NCI-H187 treated with DMSO at 0.1 percent for 48 hours (cell line): ENCODE measurements at places on chromosomes 1 and 21.

GRCh38 chr1:37294529-37294928 lies 179.9 kb upstream of the ZC3H12A start:
- DNase-seq: no peak

GRCh38 chr1:228500143-228500734 lies 13.1 kb downstream of the RNF187 start:
- DNase-seq: no peak

DNA sequence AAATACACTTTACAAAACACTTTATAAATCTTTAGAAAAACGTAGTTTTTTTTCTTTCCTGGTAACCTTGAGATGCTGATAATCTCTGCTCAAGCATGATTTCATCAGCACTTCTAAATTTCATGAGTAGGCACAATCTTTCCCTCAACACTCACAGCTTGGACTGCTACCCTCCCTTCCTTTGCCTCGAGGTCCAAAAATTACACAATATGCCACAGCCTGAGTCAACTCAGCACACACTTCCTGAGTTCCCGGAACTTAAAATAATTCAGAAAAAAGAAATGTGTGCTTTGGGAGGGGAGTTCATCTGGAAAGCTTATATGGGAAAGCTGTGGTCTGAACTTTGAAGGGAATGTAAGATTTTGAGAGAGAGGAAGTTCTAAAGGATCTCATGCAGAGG lies 5.9 kb downstream of the CLCA2 start:
- DNase-seq: no peak

GRCh38 chr1:56788102-56788501 lies 31.1 kb downstream of the FYB2 start:
- no peak for DNase-seq

GRCh38 chr1:164801246-164801731 lies 242.3 kb downstream of the PBX1 start:
- DNase-seq: no peak

- no peak for DNase-seq
Measured at GRCh38 chr1:150156868-150157603, 7.3 kb downstream of the PLEKHO1 start.

- no peak for DNase-seq
Measured at GRCh38 chr21:19510057-19510456, 1106.5 kb upstream of the TMPRSS15 start.

GRCh38 chr1:107250169-107250568 lies 109.3 kb downstream of the NTNG1 start:
- DNase-seq: no peak

GRCh38 chr21:32248571-32249461 lies 30.0 kb downstream of the MIS18A start:
- DNase-seq: no peak

DNA sequence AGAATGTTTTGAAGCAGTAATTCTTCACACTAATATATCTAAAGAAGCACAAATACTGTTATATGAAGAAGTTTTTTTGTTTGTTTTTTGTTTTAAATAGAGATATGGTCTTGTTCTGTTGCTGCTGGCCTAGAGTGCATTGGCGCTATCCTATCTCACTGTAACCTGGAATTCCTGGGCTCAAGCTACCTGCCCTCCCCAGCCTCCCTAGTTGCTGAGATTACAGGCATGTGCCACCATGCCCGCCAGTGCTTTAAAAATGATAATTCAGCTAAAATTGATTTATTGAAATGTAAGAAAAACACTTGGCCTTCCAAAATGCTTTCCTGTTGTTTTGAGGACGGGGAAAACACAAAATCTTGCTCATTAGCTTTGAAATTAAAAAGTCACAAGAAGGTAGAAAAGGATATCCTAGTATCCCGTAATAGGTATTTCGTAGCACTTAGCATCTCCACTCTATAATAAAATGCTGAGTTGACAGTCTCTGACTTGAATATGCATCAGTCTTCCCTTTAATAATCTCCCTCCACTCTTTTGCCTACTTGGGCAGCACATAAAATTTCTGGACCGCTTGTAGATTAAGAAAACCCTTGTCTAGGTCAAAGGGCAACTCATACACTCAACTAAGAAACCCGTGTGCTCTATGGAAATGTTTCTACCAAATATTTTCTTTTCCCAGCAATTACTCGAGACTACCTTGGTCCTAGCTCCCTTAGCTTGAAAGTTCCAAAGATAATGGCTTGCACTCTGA lies 1.3 kb downstream of the SCYL3 start:
- DNase-seq: no peak

DNA sequence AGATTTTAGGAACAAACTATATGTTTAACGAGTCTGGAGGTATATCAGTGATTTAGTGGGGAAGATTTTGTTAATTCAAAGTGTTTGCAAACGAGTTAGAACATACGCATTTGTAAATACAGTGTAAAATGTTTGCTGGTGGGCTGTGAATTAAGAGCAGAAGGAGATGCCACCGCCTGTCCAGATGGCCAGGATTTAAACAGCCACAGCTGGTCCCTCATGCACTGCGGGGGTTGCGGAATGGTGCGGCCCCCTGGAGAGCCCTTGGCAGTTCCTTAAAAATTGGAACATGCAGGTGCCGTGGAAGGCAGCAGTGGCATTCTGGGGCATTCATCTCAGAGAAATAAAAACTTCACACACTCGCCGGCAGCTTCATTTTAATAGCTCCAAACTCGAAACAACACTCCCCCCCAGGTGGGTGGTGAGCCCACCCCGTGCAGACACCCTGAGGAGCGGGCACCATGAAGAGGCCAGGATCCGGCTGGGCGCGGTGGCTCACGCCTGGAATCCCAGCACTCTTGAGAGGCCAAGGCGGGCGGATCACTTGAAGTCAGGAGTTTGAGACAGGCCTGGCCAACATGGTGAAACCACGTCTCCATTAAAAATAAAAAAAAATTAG lies 3.5 kb upstream of the C1orf159 start:
- no peak for DNase-seq

GRCh38 chr1:38190983-38191382 lies 144.4 kb upstream of the POU3F1 start:
- DNase-seq: no peak

GRCh38 chr1:230226007-230226800 lies 159.2 kb downstream of the GALNT2 start:
- no peak for DNase-seq

DNA sequence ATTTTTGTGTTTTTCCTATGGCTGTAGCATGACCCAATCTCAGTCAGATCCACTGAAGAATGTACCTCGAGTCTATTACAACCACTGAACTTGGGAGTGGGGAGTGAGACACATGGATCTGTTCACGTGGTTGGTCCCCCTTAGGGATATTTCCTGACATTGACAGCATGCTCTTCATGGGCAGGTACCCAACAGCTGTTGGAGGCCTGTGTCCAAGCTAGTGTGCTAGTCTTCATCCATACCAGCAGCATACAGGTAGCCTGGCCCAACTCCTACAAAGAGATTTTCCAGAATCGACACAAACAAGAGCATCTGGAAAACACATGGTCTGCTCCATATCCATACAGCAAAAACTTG lies 34.2 kb upstream of the HSD3B1 start:
- no peak for DNase-seq

GRCh38 chr1:8040586-8040985 lies 14.5 kb upstream of the ERRFI1 start:
- no peak for DNase-seq

- no peak for DNase-seq
Measured at GRCh38 chr1:18883636-18884418, 18.5 kb downstream of the ALDH4A1 start.

DNA sequence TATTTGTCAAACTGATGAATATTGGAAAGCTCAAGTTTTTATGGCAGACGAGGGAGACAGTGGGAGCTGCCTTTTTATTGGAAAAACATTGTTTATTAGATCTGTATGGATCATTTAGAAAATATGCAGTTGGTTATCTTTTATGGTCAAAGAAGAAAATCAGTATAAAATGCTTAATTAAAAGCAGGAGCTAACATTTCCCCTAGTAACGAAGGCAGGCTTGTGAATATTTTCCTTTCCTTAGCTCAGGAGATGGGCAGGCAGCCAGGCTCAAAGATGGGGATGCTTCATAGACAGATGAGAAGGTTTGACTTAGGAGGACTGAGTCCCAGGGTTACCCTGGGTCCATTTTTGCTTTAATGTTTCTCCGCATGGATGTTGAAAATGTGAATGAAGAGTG lies 26.0 kb downstream of the ROR1 start:
- DNase-seq: no peak

DNA sequence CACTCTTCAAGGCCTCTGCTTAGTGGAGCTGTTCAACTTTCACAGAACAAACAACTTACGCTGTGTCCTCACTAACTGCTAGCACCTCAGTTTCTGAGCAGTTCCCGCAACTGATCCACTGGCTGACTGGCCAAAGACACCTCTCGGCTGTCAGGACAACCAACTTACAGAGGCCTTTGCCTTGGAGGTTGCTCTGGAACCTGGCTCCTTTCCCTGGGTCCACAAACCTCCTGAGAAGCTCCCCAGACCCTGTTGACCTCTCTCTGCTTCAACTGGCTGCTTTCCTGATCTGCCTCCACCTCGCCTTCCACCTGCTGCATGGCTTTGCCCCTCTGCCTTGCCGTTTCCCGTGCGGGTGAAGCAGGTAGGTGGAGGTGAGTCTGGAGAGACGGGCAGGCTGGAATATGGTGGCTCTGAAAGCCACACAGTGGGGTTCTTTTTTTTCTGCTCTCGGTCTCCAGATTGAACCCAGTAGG lies 13.0 kb downstream of the BTBD19 start:
- DNase-seq: no peak

DNA sequence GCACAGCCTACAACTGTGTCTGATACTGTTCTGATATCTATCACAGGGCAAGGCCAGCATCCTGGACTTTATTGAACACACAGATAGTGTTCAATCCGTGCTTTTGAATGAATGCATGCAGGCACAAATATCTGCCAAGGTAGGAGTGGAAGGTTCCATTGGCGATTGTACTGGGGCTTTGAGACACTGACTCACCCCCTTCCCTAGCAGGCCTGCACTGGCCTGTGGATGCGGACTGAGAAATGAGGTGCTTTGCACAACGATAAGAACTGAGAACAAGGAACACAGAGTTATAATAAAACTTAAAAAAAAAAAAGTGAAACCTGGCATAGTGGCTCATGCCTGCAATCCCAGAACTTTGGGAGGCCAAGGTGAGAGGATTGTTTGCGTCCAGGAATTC lies 62.4 kb upstream of the NGF start:
- no peak for DNase-seq

DNA sequence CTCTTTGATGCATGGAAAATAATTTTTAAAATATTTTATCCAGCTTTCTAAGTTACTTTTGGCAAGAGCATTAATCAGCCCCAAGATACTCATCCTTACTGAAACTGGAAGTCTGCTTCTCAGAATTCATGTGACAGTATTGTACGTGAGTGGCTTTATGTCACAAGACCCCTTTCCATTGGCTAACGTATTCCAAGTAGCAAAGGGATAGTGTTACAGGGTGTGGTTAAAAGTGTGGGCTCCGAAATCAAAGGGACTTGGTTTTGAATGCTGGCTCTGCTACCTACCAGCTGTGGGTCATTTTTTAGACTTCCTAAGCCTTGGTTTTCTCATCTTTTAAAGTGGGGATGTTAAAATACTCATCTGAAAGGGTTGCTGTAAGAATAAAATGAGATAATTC lies 91.7 kb downstream of the RHOU start:
- no peak for DNase-seq

- no peak for DNase-seq
Measured at GRCh38 chr1:185741551-185741950, 7.4 kb downstream of the HMCN1 start.

DNA sequence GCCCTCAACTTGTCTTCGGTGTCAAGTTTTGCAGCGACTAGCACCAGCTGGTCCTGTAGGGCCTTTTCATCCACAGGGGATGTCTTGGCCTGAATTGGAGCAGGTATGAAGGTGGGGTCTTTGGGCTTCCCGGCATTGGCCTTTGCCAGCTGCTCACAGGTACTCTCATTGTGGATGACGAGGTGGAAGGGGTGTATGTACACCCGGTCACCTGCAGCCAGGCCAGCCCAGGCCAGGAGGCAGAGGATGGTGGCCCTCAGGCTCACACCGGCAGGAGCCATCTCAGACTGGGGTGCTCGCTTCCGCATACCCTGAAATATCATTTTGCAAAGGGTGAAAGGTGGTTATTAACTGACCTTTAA lies 3.4 kb downstream of the AGT start:
- DNase-seq: no peak

- no peak for DNase-seq
Measured at GRCh38 chr1:218211241-218211640, 73.9 kb upstream of the RRP15 start.

- DNase-seq: peak; percentile 87
Measured at GRCh38 chr1:165842671-165843129, 15.3 kb downstream of the UCK2 start.

DNA sequence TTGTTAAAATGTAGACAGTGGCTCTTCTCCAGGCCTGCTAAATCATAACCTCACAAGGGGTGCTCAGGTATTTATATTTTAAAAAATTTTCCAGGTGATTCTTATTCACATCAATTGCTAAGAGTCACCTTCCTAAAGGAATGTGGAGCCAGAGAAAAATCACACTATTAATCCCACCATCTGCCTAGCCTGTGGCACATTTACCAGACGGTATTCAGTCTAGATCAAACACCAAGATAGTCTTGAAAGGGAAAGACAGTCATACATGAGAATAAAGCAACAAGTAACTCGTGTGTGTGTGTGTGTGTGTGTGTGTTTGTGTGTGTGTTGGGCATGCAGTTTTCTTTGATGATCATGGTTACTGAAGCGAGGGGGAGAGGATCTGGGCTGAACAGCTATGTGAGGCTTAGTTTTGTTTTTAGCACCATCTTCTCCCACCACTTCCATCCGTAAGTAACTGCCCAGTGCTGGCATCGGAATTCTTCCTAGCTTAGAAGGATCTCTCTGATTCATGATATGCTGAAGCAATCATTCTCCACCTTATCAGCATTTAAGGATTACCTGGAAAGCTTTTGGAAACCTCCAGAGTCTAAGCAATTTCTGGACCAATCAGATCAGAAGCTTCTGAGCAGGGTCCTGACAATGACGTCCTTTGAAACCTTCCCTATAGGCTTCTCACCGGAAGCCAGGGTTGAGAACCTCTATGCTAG lies 2.4 kb upstream of the DPT start:
- no peak for DNase-seq

DNA sequence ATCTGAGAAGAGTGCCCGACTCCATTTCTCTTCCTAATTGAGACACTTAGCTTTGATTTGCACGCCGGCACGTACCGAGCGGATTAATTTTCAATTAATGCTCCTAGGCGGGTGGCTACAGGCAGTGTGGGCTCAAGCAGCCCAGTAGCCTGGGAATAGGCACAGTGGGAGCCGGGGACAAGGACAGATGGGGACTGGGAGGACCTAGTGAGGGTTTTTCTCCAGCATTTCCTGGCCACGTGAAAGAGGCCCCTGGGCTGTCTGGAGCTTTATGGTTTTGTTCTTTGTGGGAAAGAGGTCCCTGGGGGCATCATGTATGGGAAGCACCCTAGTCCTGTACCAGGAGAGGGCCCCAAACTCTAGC lies 78.6 kb upstream of the CSF3R start:
- DNase-seq: no peak

- DNase-seq: no peak
Measured at GRCh38 chr1:9129266-9130041, 552 bp upstream of the GPR157 start.

DNA sequence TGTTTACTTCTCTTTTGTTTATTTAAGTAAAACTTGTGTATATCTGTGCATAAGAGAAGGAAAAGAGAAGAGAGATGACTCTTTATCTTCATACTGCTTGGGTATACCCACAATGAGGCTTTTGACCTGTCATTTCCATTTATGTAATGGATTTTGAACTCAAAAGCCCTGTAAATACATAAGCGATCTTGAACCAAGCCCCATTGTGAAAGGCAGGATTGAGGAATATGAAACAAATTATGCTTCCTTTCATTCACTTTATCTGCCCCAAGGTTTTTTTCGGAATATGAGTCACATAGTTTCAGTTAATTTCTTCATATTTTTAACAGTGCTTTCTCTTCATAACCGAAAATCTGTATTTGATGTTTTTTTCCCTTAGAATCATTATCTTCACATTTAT lies 21.4 kb downstream of the CNST start:
- no peak for DNase-seq
